Thoracic aorta (tissue), 2 donors: ENCODE measurements at places on chromosomes 16 and 17. TPM values are rescaled to one million over a fixed set of nuclear protein-coding genes. Genes with fewer than 3 reads are reported as not detected.

CACNG1 gene
- not detected for total RNA-seq

HSDL1 gene
- total RNA-seq: 7.2 TPM

CCL17 gene
- total RNA-seq: not detected

CLEC10A gene
- 5.8 TPM for total RNA-seq

ABCC12 gene
- not detected for total RNA-seq
